Temporal lobe (tissue), 4 donors: ENCODE measurements at places on chromosomes 4 and X. TPM values are rescaled to one million over a fixed set of nuclear protein-coding genes. Genes with fewer than 3 reads are reported as not detected.

The PRSS12 gene
- 43.3 TPM for total RNA-seq

The PLXNA3 gene
- total RNA-seq: 17.7 TPM

The NAA15 gene
- 37.6 TPM for total RNA-seq

The FSTL5 gene
- 79.2 TPM for total RNA-seq

The PAGE2B gene
- not detected for total RNA-seq

The ZNF157 gene
- 3.7 TPM for total RNA-seq

The MAGEA4 gene
- not detected for total RNA-seq
